ENCODE measurements at places on chromosomes 16 and 17.
A peak's percentile ranks its signal among the peaks of the same experiment; 100 is the strongest.

GRCh38 chr16:16015849-16016248, 66.4 kb downstream of the ABCC1 start:
- no peak for DNase-seq

DNA sequence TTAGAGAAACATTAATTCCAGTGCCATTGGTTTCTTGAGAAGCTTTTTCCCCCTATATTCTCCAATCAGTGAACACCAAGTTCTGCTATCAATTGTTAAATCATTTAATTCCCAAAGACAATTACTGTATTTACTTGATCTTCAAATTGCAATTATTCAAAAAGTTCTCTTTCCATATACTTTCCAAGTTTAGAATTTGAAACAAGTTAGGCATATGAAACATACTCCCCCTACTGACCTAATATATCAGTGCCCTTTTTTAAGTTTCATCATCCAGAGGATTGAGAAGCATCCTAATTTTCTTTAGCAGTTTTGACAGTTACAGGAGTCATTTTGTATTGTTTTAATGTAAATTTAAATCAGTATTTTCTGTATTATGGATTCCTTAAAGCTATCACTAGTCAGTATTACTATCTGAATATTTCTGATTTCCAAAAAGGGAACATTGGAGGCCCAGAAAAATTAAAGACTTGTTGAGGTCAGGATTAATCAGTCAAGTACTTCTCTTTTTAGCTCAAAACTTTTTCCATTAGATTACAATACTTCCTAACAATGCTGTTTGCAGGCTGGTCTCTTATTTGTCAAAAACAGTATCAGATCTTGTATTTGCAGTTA, 16.3 kb downstream of the MEIOC start:
- no peak for DNase-seq

GRCh38 chr16:80700558-80700957, 103.8 kb downstream of the CDYL2 start:
- no peak for DNase-seq

GRCh38 chr17:42288803-42289610, 709 bp downstream of the STAT5A start:
- DNase-seq = peak; percentile 33

DNA sequence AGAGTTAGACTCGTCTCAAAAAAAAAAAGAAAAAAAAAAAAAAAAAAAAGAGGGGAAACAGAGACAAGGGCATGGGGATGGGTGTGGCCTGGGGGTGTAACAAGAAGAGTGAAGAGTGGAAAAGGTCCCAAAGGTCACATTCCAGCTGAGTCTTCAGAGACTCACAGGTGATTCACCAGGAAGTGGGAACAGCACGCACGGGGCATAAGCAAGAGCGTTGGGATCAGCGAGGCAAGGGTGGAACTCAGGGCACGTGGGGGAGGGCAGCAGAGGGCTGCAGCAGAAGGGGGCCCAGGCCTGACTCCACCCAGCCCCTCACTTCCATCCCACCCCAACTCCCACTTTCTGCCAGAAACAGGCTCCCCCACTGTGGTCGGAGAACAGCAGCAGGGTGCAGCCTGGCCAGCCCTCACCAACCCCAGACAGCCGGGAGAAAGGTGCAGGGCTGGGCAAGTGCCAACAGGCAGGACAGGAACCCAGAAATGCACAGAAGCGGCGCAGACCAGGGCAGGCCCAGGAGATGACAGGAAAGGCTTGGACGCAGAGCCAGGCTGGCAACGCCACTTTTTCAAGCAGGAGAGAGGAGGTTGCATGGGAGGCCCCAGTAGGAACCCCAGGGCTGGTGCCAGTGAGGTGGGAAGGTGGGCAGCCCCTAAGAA, 3.3 kb downstream of the MEAK7 start:
- DNase-seq = no peak

GRCh38 chr17:7132511-7133094, 18.0 kb upstream of the ASGR2 start:
- no peak for DNase-seq

- DNase-seq = no peak
Observed at GRCh38 chr17:43482103-43483012, 1.4 kb upstream of the DHX8 start.

DNA sequence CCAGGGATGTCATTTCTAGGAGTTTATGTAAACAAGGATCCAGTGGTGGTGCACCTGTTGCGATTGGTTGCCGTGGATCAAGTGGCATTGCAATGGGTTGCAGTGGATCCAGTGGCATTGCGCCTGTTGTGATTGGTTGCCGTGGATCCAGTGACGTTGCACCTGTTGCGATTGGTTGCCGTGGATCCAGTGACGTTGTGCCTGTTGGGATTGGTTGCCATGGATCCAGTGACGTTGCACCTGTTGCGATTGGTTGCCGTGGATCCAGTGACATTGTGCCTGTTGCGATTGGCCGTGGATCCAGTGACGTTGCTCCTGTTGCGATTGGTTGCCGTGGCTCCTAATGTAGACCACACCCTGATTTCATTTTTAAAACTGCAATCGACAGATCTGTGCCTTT, 56.2 kb upstream of the CRISPLD2 start:
- no peak for DNase-seq

GRCh38 chr16:86975445-86975844, 341.7 kb downstream of the C16orf95 start:
- DNase-seq = no peak

GRCh38 chr16:66687906-66688625, 8.5 kb downstream of the CMTM4 start:
- no peak for DNase-seq

- no peak for DNase-seq
Observed at GRCh38 chr17:37713028-37713431, 31.8 kb downstream of the HNF1B start.

DNA sequence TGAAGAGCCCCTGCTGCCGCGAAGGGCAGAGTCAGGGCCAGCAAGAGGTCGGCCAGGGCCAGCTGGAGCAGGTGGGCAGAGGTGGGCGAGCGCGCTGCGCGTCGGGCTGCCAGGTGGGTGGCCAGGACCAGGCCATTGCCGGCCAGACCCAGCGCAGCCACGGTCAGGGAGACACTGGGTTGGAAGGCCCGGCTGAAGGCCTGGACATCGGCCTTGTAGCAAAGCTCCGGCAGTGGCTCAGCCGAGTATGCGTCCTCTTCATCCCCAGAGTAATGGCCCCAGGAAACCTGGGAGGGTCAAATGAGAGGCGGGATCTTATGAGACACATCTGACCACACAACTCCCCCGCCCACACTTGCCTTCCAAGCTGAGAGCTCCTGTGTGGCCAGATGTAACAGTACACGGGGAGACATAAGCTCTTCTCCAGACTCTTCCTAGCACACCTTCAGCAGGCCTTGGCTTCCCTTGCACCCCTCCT, 1.3 kb downstream of the CCR10 start:
- no peak for DNase-seq

- DNase-seq = no peak
Observed at GRCh38 chr16:22624800-22625533, 114.3 kb downstream of the NPIPB5 start.

- no peak for DNase-seq
Observed at GRCh38 chr16:19240494-19240893, 45.0 kb upstream of the CLEC19A start.

GRCh38 chr16:30372725-30373124, 1.9 kb upstream of the MYL11 start:
- DNase-seq = no peak

- no peak for DNase-seq
Observed at GRCh38 chr16:30028438-30029076, 2.5 kb downstream of the TLCD3B start.
